ENCODE measurements at places on chromosomes 5 and 9.

- DNase-seq = peak; percentile 60
Measured at GRCh38 chr5:143142596-143143435, 260.7 kb downstream of the NR3C1 start.

DNA sequence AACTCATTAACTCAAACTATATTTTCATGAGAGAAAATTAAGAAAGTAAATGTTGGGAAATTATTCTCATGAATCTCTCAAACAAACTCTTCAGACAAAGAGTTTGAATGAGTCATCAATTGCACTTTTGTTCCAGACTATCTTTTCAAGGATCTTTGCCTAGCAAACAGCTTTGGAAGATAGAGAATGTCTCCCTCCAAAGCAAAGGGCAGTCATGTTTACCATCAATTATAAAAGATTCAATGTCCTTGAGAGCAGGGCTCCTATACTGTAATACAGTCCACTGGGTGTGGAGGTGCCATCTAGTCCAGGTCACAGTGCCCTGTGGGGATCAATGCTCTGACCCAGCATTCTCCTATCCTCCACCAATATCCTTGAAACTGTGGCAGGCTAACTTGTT, 1429.3 kb downstream of the EFNA5 start:
- DNase-seq = no peak

GRCh38 chr5:131413605-131414559, 150.0 kb downstream of the CDC42SE2 start:
- DNase-seq = no peak

- no peak for DNase-seq
Measured at GRCh38 chr5:135458921-135459331, 6.8 kb upstream of the TIFAB start.

GRCh38 chr9:106023455-106023854, 329.1 kb downstream of the TMEM38B start:
- DNase-seq = no peak

DNA sequence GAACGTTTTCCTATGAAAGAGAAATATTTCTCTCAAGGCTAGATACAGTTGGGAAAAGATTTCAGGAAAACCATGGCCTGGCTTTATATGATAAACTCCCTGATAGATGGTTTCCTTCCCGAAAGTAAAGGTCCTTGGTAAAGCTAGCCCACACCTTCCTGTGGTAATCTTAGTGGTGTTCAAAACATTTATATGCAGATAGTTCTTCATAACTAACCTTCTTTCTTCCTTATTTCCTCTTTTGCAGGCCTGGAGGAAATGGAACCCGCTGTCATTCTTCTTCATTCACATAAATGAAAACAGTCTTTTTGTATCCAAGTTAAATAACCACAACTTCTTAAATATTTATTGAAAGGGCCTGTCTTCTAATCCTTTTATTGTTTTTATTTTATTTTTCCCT, 474.0 kb upstream of the ACTBL2 start:
- no peak for DNase-seq

GRCh38 chr5:142870532-142871362, 100.6 kb downstream of the ARHGAP26 start:
- DNase-seq = no peak

- no peak for DNase-seq
Measured at GRCh38 chr5:158876263-158876942, 223.3 kb downstream of the EBF1 start.

DNA sequence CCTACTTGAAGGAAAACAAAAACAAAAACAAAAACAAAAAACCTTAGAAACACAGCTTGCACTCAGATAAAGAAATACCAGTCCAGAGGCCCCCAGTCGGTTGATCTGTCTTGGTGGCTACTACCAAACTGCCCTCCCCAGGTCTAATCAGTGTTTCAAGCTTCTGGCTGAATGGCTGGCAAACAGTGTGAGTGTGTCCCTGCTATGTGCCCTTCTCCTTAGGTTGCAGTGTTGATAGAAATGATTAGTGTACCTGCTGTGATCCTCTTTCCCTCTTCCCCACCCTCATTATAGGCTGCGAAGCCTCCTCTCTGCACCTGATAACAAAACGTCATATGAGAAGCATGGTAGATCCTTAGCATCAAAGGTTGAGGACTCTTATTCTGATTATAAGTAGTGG, 12.8 kb downstream of the NR4A3 start:
- no peak for DNase-seq

DNA sequence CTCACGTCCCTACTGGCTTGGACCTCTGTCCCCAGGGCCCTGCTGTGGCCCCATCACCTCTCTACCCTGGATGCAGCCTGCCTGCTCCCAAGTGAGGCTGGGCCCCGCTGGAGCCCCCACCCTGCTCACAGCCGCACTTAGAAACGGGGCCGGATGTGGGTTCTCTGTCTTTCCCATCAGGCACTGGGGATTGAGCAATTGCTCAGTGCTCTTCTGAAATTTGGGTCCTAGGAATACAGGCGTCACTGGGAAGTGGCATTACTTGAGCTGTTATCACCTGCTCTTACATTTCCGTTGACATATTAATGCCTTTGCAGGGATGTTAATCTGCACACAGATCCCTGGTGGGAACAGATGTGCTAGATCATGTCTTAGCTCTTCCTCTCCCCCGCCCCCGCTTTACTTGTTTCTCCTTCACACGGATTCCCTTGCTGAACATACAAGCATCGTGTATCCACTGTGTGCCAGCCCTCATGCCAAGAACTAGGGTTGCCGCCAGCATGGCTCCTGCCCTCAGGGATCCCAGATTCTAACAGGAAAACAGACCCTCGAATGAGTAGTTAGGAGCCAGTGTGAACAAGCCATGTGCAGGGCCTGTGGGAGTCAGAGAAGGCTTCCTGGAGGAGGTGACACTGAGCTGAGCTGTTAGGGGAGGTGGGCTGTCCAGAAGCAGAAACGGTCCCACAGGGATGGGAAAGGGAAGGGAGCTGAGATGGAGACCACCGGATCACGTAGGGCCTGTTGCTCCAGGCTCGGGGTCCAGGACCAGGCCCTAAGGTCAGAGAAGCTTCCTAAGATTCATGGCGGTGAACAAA, 65.1 kb downstream of the NEK6 start:
- DNase-seq = no peak

- DNase-seq = no peak
Measured at GRCh38 chr5:19266791-19267190, 721.2 kb downstream of the CDH18 start.

GRCh38 chr5:90557391-90557790, 1.2 kb upstream of the ADGRV1 start:
- DNase-seq = no peak

GRCh38 chr5:93831449-93831848, 90.0 kb upstream of the POU5F2 start:
- DNase-seq = no peak

DNA sequence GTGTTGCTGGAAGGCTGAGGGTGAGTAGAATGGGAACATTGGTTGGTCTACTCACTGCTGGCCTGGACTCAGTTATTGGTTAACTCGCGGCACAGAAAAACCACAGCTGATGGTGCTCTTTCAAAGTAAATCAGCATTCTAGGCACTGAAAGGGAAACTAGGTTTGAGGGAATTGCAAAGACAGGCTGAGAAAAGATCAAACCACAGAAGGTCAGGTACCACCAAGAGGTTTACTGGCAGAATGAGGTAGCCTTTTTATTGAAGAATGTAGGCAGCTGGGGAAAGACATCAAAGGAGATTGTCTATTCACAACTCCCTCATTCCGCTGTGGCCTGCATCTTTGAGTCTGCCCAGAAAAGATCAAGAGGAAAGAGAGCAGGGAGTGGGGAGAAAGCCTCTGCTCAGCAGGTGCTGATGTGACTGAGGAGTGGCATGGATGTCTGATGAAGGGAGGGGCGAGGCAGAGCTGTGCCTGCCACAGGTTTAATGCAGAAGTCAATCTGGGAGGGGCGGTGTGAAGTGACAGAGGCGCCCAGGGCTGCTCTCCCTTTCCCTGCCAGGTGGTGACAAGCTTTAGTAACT, 255.5 kb downstream of the MAN2A1 start:
- no peak for DNase-seq

DNA sequence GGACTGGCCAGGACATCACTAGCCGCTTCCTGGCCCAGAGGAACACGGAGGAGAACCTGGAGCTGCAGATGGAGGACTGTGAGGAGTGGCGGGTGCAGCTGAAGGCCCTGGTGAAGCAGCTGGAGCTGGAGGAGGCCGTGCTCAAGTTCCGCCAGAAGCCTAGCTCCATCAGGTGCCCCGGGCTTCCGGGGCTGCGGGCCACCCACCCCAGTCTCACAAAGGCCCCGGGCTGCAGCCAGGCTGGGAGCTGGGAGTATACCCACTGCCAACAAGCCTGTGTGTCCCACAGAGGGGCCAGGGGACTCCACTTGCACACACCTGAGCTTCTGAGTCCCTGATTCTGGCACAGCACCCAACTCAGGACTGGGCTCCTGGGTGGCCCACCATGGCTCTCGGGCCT, 1.7 kb upstream of the RABL6 start:
- no peak for DNase-seq

DNA sequence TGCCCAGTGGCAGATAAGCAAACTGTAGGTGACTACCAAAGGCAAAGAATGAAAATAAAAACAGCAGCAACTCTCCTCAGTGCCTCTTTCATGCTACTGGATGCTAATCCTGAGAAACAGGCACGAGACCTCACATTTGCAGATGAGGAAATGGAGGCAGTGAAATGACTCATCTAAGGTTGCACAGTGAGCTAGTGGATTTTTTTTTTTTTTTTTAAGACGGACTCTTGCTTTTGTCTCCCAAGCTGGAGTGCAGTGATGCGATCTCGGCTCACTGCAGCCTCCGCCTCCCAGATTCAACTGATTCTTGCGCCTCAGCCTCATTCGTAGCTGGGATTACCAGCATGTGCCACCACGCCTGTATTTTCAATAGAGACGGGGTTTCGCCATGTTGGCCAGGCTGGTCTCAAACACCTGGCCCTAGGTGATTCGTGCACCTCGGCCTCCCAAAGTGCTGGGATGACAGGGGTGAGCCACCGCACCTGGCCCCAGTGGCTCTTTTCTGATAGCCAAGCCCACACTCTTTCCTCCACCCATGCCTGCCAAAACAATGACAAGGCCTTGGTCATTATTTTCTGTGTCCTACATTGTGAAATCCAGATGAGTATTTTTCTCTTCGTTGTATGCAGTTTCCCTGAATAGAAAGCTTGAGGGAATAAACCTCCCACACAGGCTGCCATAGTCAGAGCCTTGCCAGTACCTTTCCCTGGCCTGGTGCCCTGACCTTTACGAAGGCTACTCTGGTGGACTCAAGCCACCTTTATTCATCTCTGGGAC, 19.2 kb downstream of the DOCK2 start:
- DNase-seq = no peak

DNA sequence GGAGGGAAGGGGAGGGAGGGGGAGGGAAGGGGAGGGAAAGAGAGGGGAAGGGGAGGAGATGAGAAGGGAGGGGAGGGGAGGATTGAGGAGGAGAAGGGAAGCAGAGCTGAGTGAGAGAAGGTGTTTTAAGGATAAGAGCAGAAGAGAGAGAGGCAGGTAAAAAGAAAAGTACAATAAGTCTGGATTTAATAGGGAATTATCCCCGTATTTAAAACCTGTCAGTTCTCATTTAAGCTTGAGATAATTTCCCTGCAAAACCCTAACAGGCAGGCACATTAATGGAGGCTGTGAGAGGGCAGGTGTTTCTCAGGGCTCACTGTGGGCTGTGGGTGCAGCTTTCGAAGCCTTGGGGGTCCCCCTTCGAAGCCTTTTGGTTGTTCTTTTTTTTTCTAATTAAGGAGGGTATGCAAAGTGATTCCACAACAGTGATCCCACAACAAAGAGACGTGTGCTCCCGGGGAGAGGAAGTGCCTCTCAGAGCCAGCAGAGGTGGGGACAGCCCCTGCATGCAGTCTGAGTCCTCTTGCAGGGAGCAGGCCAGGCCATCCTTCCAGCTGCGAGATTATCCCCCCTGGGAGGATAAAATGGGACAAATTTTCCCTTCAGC, 317.9 kb upstream of the IRX1 start:
- no peak for DNase-seq

- DNase-seq = no peak
Measured at GRCh38 chr9:4799775-4800174, 7.0 kb downstream of the RCL1 start.

DNA sequence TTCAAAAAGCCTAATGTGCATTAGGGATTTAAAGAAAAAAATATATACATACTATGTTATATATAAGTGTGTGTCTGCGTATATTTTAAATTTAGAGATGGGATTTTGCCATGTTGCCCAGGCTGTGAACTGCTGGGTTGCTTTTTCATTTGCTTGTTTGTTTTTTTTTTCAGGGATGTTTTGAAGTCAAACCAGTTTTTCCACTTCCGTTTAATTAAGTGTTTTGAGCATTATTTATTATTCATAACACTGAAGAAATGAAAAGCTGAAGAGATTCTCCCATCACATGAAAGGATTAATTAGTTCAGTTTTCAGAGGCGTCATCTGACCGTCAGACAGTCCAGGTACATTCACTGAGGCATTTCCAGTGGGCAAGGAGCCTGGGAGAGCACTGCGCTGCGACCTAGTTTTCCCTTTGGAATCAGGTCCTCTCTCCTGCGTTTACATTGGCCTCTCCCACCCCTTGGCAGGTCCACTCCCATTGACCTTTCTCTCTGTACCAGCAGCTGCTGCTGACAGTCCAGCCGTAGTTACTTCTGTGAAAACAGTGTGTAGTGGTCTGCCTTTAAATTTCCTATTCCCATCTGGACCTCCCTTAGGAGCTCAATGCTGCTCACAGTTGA, 26.0 kb downstream of the ARRDC3 start:
- no peak for DNase-seq

DNA sequence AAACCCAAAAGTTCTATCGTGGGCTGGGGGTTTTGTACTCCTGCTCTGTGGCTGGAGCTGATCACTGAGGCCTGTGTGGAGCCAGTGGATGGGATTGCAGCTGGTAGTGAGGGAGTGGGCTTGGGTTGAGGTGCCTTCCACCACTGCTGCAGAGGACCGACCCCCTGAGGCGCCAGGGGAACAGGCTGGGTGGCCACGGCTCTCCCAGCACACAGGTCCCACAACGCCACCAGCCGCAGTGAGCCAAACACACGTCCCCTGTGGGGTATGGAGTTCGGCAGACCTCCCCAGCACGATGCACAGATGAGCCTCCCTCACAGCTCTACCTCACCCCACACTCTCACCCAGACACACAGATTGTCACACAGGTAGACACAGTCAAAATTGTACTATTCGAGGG, 109.1 kb downstream of the DAB2IP start:
- no peak for DNase-seq

DNA sequence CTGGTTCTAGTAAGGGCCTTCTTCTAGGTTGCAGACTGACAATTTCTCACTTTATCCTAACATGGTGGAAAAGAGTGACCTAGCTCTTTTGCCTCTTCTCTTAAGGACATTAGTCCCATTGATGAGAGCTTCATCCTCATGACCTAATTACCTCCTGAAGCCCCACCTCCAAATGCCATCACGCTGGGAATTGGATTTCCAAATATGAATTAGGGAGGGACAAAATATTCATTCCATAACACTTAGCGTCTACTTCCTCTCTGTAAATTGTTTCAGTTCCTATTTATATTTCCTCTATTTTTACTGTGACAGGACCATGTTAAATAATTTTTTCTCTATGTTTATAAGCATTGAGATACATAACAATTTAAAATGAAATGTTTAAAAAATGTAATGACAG, 408.8 kb downstream of the CDH10 start:
- no peak for DNase-seq

- DNase-seq = no peak
Measured at GRCh38 chr9:96027251-96028131, 152.0 kb downstream of the ERCC6L2 start.

- no peak for DNase-seq
Measured at GRCh38 chr5:139705655-139706587, 57.8 kb downstream of the CXXC5 start.

Data from lower leg skin (tissue), 4 donors.